ENCODE measurements at places on chromosomes 3 and 15.

- DNase-seq: no peak
These were observed 6.5 kb downstream of the OR5K4 start for GRCh38 chr3:98359993-98360675.

- DNase-seq: no peak
These were observed 31.2 kb upstream of the TNIK start for GRCh38 chr3:171491361-171491760.

DNA sequence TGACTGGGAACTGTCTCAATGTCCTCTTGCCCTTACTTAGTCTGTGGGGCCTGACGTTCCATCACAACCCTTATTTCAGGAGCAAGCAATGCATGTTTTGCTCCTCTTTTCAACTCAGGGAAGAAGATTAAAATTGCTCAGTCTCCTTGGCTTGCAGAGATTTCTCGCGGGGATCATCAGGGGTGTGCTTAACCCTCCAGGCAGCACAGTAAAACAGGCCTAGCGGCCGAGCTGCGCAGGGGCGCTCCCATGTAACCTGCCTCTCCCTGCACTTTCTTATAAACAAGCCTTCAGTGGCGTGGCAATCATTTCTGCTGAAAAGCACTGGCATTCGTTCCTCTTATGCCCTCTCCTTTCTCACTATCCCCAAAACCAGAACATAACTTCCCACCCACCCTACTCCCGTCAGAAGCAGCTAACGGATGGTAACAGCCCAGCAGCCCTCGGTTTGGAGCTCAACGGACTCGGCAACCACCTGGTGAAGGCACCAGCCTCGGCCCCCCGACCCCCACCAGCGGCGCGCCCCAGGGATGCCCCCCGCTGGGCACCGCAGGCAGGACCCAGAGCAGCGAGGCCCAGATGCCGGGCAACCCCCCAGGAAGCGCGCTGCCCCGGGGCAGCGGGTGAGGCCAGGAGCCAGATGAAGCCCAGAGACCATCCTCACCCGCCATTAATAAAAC lies 1.1 kb downstream of the MCF2L2 start:
- DNase-seq: no peak

- DNase-seq: no peak
These were observed 72.3 kb upstream of the ZNF280D start for GRCh38 chr15:56805466-56806147.

GRCh38 chr3:122577409-122578031 lies at the start of gene PARP15:
PARP15 (plus strand) TSS chr3:122577650; CDS start chr3:122577668, 18 bp downstream.
- no peak for DNase-seq

DNA sequence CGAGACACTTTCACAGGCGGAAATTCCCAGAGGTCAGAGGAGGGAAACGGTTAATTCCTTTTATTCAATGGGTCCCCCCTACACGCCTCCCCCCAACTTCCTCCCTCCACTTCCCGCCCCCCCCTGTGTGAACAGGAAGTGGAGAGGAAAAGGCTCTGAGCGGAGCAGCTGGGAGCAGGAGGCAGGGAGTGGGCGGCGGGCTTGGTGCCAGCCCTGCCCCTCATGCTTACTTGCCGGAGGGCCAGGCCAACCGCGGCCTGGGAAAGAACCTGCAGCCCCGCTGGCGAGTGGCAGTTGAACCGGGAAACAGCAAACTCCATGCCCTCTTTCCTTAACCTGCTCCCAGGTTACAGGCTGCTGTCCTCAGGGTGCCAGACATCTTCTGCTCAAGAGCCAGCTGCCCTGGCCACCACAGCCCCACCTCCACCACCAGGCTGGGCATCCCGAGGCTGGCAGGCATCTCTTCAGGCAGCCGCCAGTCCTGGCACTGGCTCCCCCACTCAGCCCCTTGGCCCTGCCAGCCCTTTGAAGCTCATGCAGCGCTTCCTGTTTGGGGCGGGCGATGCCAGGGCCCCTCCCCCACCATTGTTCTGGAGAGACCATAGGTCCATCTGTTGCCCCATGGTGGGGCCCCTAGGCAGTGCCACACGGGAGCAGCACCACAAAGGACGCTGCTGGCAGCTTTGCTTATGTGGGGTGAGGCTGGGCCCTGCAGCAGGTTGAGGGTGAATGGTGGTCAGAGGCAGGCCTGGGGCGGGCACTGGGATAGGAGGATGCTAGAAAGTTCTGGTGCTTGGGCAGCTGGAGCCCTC lies 12.9 kb downstream of the VPS18 start:
- DNase-seq: peak; percentile 72

DNA sequence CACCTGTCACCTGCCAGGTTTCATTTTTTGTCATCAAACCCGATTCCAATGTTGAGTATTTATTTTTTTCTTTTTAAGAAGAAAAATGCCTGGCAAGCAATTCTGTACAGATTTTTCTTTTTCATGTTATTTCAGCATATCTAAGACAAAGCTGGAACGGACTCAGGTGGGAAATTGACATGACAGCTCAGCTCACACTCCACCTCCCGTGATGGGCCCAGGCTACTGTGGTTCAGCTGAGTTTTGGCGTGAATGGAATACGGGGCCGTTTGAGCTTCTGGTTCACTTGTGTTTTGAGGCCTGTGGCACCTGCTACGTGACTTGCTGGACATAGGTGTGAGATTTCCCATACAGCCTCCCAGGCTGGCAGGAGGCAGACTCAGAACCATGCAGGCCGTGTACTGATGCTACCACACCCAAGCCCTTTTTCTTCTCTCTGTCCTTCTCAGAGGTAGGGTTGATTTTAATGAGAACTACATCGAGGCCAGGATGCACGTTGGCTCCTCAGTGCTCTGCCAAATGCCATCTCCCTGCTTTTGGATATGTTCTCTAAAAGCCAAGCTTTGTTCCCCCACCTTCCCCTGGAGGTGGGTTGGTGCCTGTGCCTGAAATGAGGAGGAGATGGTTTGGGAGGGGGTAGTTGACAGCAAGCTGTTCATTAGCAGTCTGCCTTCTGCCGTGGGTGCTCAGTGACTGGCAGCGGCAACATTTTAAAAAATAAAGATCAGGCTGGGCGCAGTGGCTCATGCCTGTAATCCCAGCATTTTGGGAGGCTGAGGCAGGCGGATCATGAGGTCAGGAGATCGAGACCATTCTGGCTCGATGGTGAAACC lies 48.7 kb downstream of the TRAK1 start:
- DNase-seq: no peak

- no peak for DNase-seq
These were observed 136.5 kb downstream of the CHSY1 start for GRCh38 chr15:101115393-101115785.

GRCh38 chr15:70876011-70876410 lies 16.2 kb downstream of the THAP10 start:
- DNase-seq: no peak

- no peak for DNase-seq
These were observed 203.8 kb upstream of the HES1 start for GRCh38 chr3:193932136-193932535.

DNA sequence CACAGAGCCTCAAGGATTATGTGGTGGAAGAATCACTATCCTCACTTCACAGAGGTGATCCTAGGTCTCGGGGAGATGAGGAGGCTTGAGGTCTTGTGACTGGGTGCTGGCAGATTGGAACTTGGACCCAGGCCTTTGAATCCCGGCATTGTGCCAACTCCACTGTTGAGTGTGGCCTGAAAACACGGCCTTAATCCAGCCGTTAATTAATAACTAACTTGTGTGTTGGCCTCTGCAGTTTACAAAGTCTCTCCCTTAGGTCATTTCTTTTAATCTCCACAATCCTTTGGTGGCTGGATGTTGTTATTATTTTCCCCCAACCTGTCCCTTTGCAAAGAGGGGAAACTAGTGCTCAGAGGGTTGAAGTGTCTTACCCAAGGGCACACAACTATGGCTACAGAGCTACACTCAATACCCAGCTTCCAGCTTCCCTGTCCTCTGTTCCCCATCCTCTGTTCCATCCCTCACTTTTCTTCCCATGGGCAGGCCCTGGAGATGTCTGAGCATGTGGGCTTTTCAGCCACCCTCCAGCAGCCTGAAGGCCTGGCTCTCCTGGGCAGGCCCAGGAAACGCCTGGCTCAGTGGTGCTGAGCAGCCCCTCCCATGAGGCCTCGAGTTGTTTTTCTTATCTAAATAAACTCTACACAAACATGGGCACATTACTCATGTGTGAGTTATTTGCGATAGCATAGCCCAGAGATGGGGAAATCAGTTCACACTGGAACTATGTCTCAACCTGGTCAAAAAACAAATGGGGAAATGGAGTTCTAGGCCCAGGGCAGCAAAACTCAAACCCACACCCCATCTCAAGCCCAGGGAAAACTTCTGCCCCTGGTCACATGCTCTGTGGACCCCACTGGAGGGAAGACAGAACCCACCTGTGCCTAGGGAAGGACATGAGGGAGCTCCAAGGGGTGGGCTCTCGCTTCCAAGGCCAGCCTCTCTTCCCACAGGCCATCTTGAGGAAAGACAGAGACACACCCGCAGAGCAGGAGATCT lies 16.8 kb upstream of the SMAD3 start:
- DNase-seq: no peak

DNA sequence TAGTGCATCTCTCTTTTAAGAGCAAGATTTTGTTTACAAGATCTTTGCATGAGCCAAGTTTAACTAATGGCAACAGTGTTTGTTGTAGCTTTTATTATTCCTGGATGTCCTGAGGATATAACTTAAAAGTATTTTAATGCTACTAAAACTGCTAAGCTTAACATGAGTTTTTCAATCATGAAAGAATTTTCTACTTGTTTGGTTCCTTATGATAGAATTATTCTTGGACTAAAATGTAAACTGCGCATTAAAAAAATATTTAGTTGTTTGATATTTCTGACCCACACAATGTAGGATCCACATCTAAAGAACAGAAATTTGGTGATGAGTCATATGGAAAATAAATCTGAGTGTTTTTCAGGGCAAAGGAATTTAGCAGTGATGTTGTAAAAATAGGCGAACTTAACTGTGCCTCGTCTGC lies 70.8 kb downstream of the RAP2B start:
- DNase-seq: no peak

GRCh38 chr3:50612970-50613846 lies 1.6 kb upstream of the CISH start:
- no peak for DNase-seq
